ENCODE measurements at places on chromosomes 3 and 15. TPM values are rescaled to one million over a fixed set of nuclear protein-coding genes. Genes with fewer than 3 reads are reported as not detected.

GRCh38 chr3:67077656-67078055 lies 79.5 kb downstream of the KBTBD8 start:
- DNase-seq: no peak
- no peak overlapping the region for H3K27ac ChIP-seq
- H3K27me3 ChIP-seq: no peaks in the 10 kb centered on the region
- H3K36me3 ChIP-seq: no peaks in the 10 kb centered on the region
- H3K4me1 ChIP-seq: no peaks in the 10 kb centered on the region

DNA sequence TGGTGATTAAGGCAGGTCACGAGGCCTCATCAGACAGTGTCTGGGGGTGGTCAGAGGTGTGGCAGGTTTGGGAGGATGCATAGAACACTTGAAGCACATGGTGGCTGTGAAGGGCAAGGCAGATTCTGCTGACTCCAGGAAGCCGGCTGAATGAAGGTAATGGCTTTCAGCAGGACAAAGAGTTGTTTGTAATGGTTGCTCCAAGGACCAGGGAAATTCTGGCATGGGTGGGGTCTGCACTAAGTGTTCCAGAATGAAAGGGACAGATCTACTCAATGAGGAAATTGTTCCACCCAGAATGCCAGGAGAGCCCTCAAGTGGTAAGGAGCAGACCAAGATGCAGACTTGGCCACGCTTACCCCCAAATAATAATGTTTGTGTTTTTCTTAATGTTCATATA lies 70.7 kb upstream of the ACAD9 start:
- H3K27me3 ChIP-seq: no peaks in the 10 kb centered on the region
- peaks cover 4% of the 10 kb centered on the region for H3K36me3 ChIP-seq
- H3K4me1 ChIP-seq: no peaks in the 10 kb centered on the region
- no peak overlapping the region for H3K27ac ChIP-seq
- no peak for DNase-seq
- H3K4me3 ChIP-seq: no peak overlapping the region

DNA sequence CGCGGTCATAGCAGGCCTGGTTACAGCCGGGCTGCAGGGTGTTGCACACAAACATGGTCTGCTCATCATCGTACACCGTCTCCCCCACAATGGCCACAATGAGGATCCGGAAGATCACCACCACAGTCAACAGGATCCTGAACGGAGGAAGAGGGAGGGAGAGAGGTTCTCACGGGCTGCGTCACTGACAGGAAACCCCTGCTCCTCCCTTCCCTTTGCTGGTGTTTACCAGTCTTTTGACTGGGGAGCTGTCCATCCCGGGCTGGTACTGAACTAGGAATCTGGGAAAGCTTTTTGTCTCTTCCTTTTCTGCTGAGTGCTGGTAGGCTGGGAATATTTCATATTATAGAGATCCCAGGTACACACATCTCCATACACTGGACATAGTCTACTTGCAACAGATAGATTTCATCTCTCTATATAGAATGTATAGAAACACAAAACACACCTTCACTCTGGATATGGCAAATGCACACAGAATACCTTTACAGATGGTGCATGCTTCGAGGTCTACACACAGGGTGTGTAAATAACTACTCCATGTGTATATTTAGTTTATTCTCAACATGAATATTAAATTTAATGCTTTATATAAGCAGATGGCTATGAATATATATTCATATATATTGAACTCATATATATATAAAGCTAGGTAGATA lies 1.4 kb downstream of the GJD2 start:
- no peaks in the 10 kb centered on the region for H3K4me1 ChIP-seq
- no peaks in the 10 kb centered on the region for H3K36me3 ChIP-seq
- no peak overlapping the region for H3K27ac ChIP-seq
- DNase-seq: peak; percentile 52
- no peak overlapping the region for H3K4me3 ChIP-seq
- no peaks in the 10 kb centered on the region for H3K27me3 ChIP-seq

GRCh38 chr3:157913741-157914150 lies 192.5 kb downstream of the SHOX2 start:
- H3K27ac ChIP-seq: no peak overlapping the region
- no peaks in the 10 kb centered on the region for H3K4me1 ChIP-seq
- no peaks in the 10 kb centered on the region for H3K27me3 ChIP-seq
- no peak overlapping the region for H3K4me3 ChIP-seq
- H3K36me3 ChIP-seq: no peaks in the 10 kb centered on the region
- DNase-seq: no peak

DNA sequence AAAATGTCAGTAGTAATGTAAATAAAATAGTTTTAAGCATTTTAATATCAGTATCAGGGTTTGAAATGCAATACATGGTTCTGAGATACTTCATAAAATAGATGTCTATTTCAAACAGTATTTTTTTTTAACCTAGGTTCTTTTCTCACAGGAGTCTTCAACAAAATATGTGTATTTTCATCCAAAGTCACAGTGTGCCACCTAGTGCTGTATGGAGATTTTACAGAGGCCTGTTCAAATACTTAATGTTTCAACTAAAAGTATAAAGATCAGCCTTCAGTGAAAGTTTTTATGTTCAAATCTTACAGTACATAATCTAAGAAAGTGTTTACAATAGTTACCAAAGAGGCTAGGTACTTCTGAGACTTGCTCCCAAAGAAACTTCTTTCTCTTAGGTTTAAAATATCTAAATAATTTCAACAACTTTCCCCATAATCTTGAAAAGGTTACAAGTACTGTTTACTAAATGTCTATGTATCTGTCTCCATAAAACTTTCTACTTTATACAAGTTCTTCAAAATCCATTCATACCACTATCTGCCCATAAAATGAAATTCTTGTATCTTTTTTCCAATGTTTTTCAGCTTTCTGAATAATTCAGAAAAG lies 38.3 kb downstream of the SCAPER start:
- no peak overlapping the region for H3K27ac ChIP-seq
- H3K27me3 ChIP-seq: no peaks in the 10 kb centered on the region
- no peaks in the 10 kb centered on the region for H3K36me3 ChIP-seq

DNA sequence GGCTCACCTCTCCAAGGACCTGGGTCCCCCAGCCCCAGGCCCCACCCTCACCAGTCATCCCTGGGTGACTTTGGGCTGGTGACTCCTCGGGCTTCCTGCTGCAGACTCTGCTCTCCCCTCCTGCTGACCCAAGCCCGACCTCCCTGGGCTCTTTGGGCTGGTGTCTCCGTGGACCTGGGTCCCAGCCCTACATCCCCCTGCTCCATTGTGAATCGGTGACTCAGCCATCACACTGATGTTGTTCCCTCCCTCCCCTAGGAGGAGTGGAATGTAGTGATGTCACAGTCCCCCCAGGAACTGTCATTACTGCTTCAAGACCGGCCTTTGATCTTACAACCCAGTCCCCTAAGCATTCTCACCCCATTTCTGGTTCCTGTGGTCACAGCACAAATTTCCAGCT lies 83.7 kb downstream of the ADAMTS7 start:
- H3K36me3 ChIP-seq: no peaks in the 10 kb centered on the region
- no peak for DNase-seq
- no peaks in the 10 kb centered on the region for H3K27me3 ChIP-seq
- H3K4me1 ChIP-seq: no peaks in the 10 kb centered on the region
- no peak overlapping the region for H3K4me3 ChIP-seq

DNA sequence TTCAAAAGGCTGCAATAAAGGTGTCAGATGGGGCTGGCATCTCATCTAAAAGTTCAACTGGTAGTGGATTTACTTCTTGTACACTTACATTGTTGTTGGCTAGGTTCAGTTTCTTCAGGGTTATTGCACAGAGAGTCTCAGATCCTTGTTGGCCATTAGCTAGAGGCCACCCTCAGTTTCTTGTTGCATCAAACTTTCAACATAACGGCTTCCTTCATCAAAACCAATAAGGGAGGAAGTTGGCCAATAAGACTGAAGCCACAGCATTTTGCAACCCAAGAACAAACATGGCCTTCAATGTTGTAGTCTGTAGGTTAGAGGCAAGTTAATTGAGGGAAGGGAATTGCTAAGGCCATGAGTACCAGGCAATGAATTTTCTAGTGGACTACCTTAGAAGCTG lies 218.0 kb downstream of the ZBBX start:
- no peak for DNase-seq
- no peak overlapping the region for H3K4me3 ChIP-seq
- no peaks in the 10 kb centered on the region for H3K4me1 ChIP-seq
- H3K27me3 ChIP-seq: no peaks in the 10 kb centered on the region

GRCh38 chr3:9949115-9949514 lies 3.1 kb downstream of the PRRT3 start:
- no peaks in the 10 kb centered on the region for H3K36me3 ChIP-seq
- H3K4me1 ChIP-seq: 0 out of 2 replicates have a peak, but pooled peaks cover 6% of the 10 kb centered on the region
- H3K4me3 ChIP-seq: no peak overlapping the region
- no peak overlapping the region for H3K27ac ChIP-seq

DNA sequence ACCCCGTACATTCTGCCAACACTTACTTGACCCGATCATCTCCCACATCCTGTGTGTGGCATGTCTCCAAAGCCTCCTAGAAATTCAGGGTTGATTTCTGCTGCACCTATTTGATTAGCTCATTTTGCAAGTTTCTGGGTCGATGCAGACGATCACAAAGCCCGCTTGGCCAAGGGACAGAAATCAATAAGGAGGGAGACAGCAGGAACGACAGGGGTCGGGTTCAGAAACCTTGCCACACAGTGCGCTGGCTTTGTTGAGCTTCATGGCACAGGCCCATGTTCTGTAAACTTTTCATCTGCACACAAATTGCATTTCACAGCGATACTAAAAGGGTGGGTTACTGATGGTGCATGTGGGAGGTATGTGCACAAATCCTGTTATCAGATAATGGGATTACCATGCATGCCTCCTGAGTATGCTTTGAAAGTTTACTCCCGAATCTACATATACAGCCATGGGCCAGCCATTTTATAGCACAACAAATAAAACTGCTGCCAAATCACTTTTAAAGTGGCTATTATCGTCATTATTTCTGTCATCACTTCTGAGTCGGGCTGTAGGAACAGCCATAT lies 95.9 kb upstream of the ATP11B start:
- no peak overlapping the region for H3K27ac ChIP-seq
- DNase-seq: no peak
- no peak overlapping the region for H3K4me3 ChIP-seq
- no peaks in the 10 kb centered on the region for H3K27me3 ChIP-seq
- H3K4me1 ChIP-seq: no peaks in the 10 kb centered on the region
- H3K36me3 ChIP-seq: no peaks in the 10 kb centered on the region

GRCh38 chr3:51929420-51930003 lies 12.2 kb downstream of the RRP9 start:
- no peaks in the 10 kb centered on the region for H3K27me3 ChIP-seq
- no peak overlapping the region for H3K4me3 ChIP-seq
- no peaks in the 10 kb centered on the region for H3K4me1 ChIP-seq
- no peak overlapping the region for H3K27ac ChIP-seq
- no peaks in the 10 kb centered on the region for H3K36me3 ChIP-seq
- no peak for DNase-seq

- H3K27me3 ChIP-seq: no peaks in the 10 kb centered on the region
- peak overlapping the region; percentile 84 for H3K27ac ChIP-seq
- no peaks in the 10 kb centered on the region for H3K36me3 ChIP-seq
- H3K4me1 ChIP-seq: peaks cover 30% of the 10 kb centered on the region
These were observed 226.6 kb upstream of the IL12A start for GRCh38 chr3:159761848-159762635.

GRCh38 chr3:194586836-194587235 lies 46.4 kb downstream of the TMEM44 start:
- no peaks in the 10 kb centered on the region for H3K27me3 ChIP-seq
- H3K4me3 ChIP-seq: no peak overlapping the region
- no peaks in the 10 kb centered on the region for H3K36me3 ChIP-seq
- DNase-seq: no peak
- H3K27ac ChIP-seq: no peak overlapping the region

DNA sequence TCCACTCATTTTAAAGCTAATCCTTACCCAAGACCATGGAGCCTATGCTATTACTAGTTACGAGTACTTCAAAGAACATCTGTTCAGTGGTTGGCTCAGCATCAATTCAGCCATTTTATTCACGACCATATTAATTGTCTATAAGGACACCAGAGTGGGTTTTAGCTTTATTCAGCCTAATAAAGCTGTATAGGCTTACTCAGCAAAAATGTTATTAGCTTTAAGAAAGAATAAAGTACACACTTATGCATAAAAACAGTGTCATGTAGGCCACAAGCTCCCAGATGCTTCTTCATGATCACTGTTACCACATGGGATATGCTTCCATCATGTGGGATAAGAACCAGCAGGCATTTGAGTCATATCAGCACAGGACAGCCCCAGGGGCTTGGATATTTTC lies 87.4 kb upstream of the GPR149 start:
- no peak overlapping the region for H3K4me3 ChIP-seq
- H3K36me3 ChIP-seq: no peaks in the 10 kb centered on the region
- H3K27me3 ChIP-seq: no peaks in the 10 kb centered on the region
- no peaks in the 10 kb centered on the region for H3K4me1 ChIP-seq

GRCh38 chr15:57146506-57147201 lies 228.2 kb downstream of the TCF12 start:
- H3K4me1 ChIP-seq: no peaks in the 10 kb centered on the region
- no peak overlapping the region for H3K4me3 ChIP-seq
- no peak overlapping the region for H3K27ac ChIP-seq
- no peak for DNase-seq
- no peaks in the 10 kb centered on the region for H3K36me3 ChIP-seq
- H3K27me3 ChIP-seq: no peaks in the 10 kb centered on the region

GRCh38 chr15:59436774-59437141 lies 1.2 kb upstream of the FAM81A start:
- H3K4me1 ChIP-seq: peaks cover 8% of the 10 kb centered on the region
- DNase-seq: no peak
- H3K27me3 ChIP-seq: no peaks in the 10 kb centered on the region
- no peak overlapping the region for H3K4me3 ChIP-seq
- H3K36me3 ChIP-seq: no peaks in the 10 kb centered on the region

DNA sequence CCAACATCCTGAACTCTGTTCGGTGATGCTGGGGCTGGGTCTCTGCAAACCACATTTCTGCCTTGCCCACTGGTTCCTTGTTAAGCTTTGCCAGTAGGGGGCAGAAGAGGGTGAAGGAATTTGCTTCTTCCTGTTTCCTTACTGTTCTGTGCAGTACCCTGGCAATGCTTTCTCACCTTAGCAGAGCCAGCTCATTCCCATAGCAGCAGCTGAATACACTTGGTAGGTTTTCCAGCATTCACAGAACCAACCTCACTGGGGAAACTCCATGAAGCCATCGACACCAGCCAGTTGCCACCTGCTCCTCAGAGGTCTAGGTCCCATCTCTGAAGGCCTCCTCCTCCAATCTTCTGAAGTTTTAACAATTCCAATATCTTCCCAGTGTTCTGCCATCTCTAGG lies 308.4 kb downstream of the PDCD6IP start:
- H3K27ac ChIP-seq: no peak overlapping the region
- H3K27me3 ChIP-seq: no peaks in the 10 kb centered on the region
- H3K4me3 ChIP-seq: no peak overlapping the region

GRCh38 chr3:42266085-42266484 lies at the start of gene CCK:
Gene CCK, minus strand, starts transcription at chr3:42266185. Its CDS starts 2,555 bp downstream, at chr3:42263630.
- no peaks in the 10 kb centered on the region for H3K36me3 ChIP-seq
- no peak within 1 kb of the TSS for H3K27ac ChIP-seq
- H3K4me1 ChIP-seq: no peaks in the 10 kb centered on the region
- H3K4me3 ChIP-seq: no peak within 1 kb of the TSS

- H3K36me3 ChIP-seq: peaks cover 1% of the 10 kb centered on the region
- DNase-seq: no peak
- H3K4me1 ChIP-seq: peaks cover 21% of the 10 kb centered on the region
- H3K27ac ChIP-seq: no peak overlapping the region
- H3K4me3 ChIP-seq: no peak overlapping the region
- no peaks in the 10 kb centered on the region for H3K27me3 ChIP-seq
These were observed 284.2 kb upstream of the TPM1 start for GRCh38 chr15:62758126-62758951.

The CHRNA5 gene
- 12.0 TPM for total RNA-seq

The CCDC54 gene
- total RNA-seq: not detected

The C3orf33 gene
- 4.2 TPM for total RNA-seq

The CDHR4 gene
- total RNA-seq: not detected

The TBC1D2B gene
- 18.3 TPM for total RNA-seq

The ARHGAP11A gene
- total RNA-seq: 112 TPM

The MST1 gene
- total RNA-seq: 15.4 TPM

The COPG1 gene
- total RNA-seq: 178 TPM

The EIF4A2 gene
- 346 TPM for total RNA-seq

The FGF7 gene
- total RNA-seq: not detected

The RASL12 gene
- total RNA-seq: 6.0 TPM

The KBTBD8 gene
- 5.8 TPM for total RNA-seq

The PRTG gene
- 39.1 TPM for total RNA-seq

All from Caco-2 (cell line).